ENCODE measurements at places on chromosomes 6 and 20.

DNA sequence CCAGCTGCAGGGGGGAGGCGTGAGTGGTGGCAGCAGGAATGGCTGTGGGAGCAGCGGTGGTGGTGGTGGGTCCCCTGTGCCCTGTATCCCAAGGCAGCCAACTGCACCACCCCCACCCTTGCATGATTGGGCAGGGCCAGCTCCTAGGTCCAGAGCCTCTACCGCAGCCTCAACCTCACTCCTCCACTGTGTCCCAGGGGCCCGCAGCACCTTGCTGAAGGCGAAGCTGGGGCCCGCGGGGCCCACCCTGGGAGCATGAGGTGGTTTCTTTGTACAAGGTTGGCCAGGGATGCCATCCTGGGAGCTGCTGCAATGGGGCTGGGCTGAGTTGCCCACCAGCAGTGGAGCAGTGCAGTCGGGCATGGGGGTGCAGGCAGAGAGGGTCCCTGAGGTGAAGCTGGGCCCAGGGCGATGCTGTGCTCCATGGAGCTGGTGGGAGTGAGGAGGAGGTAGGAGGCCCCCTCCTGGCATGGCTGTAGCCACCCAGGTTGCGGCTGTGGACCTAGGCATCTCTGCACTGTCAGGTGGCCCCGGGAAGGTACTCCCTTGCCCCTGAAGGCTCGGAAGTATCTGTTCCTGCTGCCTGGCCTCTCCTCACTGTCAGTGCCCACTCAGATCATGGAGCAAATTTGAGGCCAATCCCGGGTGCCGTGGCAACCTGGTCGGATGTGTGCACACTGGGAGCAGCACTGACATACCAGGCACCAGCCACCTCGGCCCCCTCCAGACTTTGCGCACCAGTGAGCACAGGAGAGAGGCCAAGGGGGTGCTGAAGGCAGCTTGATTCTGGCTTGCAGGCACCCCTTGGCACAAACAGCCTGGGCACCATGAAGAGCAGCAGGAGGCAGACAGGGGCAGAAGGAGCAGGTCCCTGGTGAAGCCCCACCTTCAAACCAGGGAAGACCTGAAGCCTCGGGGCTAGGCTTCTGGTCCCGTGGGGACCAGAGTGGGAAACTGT, 60.2 kb upstream of the L3MBTL3 start:
- DNase-seq, result no peak

GRCh38 chr6:167394339-167394738, 69.5 kb downstream of the TTLL2 start:
- DNase-seq, result no peak

DNA sequence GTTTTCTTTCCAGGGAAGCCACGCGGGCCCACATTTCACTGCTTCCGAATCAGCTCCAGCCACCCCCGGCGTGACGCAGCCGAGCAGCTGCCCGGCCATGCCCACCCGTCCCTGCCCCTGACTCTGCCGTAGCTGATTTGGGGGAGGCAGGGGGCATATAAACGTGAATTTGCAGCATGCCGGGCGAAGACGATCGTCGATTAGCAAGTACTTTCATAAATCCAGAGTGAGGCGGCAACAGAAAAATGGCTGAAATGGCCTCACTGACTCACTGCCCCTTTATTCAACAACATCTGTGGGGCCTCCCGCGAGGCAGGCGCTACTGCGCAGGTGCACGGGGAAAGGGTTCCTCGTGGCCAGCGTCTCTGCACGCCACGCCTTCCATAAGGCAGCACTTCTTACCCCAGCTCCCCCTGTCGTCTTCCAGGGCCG, 118.0 kb downstream of the DLL1 start:
- DNase-seq, result no peak

GRCh38 chr6:157677235-157677634, 145.8 kb upstream of the SNX9 start:
- DNase-seq, result no peak

DNA sequence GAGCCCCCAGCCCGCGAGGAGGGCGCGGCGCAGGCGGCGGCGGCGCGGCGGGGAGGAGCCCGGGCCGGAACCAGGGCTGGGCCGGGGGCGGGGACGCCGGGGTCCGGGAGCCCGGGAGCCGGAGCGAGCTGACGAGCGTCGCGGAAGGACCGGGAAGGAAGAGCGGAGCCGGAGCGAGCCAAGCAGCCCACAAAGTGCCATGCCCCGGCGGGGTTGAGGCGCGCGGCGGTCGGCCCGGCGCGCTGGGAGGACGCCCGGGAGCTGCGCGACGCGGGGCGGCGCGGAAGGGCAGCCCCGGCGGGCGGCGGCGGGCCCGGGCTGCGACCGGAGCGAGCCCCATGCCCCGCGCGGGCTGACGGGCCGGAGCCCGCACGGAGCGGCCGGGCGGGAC, 289 bp downstream of the FOXP4 start:
- DNase-seq, result no peak

- no peak for DNase-seq
Observed at GRCh38 chr20:32458061-32458836, 100.1 kb downstream of the ASXL1 start.

DNA sequence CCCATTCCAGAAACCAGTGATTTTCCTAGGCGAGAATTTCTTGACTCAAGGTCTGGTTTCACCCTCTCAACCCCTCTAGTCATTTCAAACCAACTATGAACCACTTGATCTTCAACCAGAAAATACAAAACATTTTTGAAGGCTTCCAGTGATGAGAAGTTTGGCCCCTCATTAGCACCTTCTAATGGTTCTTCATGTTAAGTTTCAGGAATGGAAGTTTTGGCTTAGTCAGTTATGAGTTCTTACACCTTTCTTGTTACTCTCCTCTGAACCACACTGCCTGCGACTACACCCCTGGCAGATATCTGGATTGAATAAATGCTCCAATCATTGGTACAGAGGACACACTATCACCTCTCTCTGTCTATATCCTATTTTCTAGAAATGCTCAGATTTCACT, 67.2 kb downstream of the GJA10 start:
- DNase-seq, result no peak
